ENCODE measurements at places on chromosomes 11 and 22. TPM values are rescaled to one million over a fixed set of nuclear protein-coding genes. Genes with fewer than 3 reads are reported as not detected.

The C22orf42 gene
- 9.2 TPM for polyA plus RNA-seq

The OR51B5 gene
- not detected for polyA plus RNA-seq

The TMEM218 gene
- 27.1 TPM for polyA plus RNA-seq

The PRODH gene
- 1.7 TPM for polyA plus RNA-seq

The FIBIN gene
- 1.3 TPM for polyA plus RNA-seq

The KRTAP5-1 gene
- not detected for polyA plus RNA-seq

The RPS3 gene
- polyA plus RNA-seq: 1,382 TPM

The FGF3 gene
- polyA plus RNA-seq: not detected

The TTLL12 gene
- 13.7 TPM for polyA plus RNA-seq

The LRRC56 gene
- polyA plus RNA-seq: 5.4 TPM

The OR51B2 gene
- not detected for polyA plus RNA-seq

The KRTAP5-8 gene
- not detected for polyA plus RNA-seq

The TNNI2 gene
- polyA plus RNA-seq: 28.9 TPM

The CTSW gene
- polyA plus RNA-seq: 0.65 TPM

The OR5B12 gene
- not detected for polyA plus RNA-seq

The PVALB gene
- not detected for polyA plus RNA-seq

The CST6 gene
- 0.80 TPM for polyA plus RNA-seq

The TRPC6 gene
- 0.19 TPM for polyA plus RNA-seq

The MEI1 gene
- 0.70 TPM for polyA plus RNA-seq

The CD6 gene
- 0.96 TPM for polyA plus RNA-seq

The SYT13 gene
- 30.9 TPM for polyA plus RNA-seq

The CHRM1 gene
- polyA plus RNA-seq: 0.19 TPM

DNA sequence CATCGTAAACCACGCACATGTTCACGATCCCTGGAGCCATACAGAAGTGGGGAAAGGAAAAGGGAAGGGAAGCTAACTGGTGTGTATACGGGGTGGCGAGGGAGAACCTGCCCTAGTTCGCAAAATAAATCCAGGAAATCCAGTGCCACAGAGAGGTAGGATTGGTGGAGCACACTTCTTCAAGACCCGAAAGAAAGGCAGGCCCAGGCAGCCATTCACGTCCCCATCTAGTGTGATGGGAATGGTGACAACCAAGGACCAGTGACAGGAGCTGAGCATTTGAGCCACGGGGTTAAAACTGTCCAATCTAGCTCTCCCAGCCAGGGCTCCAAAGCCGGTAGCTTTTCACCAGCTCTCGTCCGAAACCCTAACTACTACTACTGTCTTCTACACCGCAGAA, 53.7 kb downstream of the IGSF9B start:
- DNase-seq: no peak
- no peaks in the 10 kb centered on the region for H3K27me3 ChIP-seq
- H3K4me1 ChIP-seq: no peaks in the 10 kb centered on the region
- no peak overlapping the region for H3K4me3 ChIP-seq

GRCh38 chr11:36376888-36377758, 81.0 kb downstream of the PRR5L start:
- H3K27ac ChIP-seq: no peak overlapping the region
- no peak for DNase-seq
- peaks cover 16% of the 10 kb centered on the region for H3K4me1 ChIP-seq
- peak overlapping the region; percentile 30 for H3K4me3 ChIP-seq

GRCh38 chr11:66314186-66314501, 2.7 kb downstream of the CD248 start:
- no peak for DNase-seq
- H3K27ac ChIP-seq: no peak overlapping the region
- no peaks in the 10 kb centered on the region for H3K4me1 ChIP-seq
- no peaks in the 10 kb centered on the region for H3K27me3 ChIP-seq
- no peak overlapping the region for H3K4me3 ChIP-seq

DNA sequence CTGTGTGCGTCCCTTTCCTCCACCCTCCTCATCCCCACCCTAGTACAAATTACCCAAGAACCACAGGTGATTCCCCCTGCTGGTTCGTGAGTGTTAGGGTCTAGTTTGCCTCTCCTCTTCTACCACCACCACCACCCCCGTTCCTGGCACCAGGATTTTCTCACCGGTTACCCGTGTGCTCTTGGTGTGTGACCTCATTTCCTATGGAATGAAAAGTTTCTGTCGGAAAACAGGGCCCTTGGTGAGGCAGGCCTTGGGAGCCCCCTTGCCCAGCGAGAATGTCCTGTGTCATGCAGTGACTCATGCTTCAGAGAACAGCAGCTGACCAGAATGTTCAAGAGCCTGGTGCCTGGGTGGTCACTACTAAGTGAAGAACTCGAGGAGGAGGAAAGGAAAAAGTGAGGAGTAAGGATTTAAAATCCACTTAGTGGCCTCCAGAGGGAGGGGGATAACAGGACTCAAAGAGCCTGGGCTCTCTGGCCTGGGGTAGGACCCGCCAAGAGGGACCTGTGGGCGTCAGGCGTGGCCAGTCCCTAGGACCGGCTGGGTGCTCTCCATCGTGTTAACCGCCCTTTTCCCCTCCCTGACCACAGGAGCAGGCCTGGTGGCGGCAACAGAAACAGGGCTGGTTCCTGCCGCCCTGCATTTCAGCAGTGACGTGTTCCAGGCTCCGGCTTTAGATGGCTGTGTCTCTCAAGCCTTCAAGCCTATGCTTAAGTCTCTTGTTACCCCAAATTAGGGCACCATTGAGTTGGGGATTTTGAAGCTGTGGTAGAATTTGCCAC, 30.2 kb downstream of the C22orf31 start:
- H3K4me3 ChIP-seq: peak overlapping the region; percentile 44
- H3K27ac ChIP-seq: peak overlapping the region; percentile 77
- H3K27me3 ChIP-seq: no peaks in the 10 kb centered on the region
- H3K4me1 ChIP-seq: peaks cover 16% of the 10 kb centered on the region

- peaks cover 14% of the 10 kb centered on the region for H3K36me3 ChIP-seq
- H3K4me3 ChIP-seq: no peak overlapping the region
- no peak overlapping the region for H3K27ac ChIP-seq
- no peaks in the 10 kb centered on the region for H3K4me1 ChIP-seq
Observed at GRCh38 chr11:46761807-46762206, 42.8 kb downstream of the F2 start.

DNA sequence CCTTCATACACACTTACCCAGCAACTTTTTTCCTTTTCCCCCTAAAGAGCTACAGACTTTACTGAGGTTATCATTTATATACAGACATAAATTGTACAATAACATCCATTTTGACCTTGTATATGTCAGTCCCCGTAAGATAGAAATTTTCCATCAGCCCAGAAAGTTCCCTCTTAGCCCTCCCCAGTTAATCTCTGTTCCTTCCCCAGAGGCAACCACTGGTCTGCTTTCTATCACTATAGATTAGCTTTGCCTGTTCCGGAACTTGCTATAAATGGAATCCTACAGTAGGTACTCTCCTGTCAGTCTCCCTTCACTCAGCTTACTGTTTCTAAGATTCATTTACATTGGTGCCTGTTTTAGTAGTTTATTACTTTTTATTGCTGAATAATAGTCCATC, 54.9 kb downstream of the TSPAN18 start:
- no peaks in the 10 kb centered on the region for H3K27me3 ChIP-seq
- DNase-seq: no peak
- no peak overlapping the region for H3K4me3 ChIP-seq
- H3K27ac ChIP-seq: no peak overlapping the region

- DNase-seq: no peak
- H3K4me3 ChIP-seq: no peak overlapping the region
- no peaks in the 10 kb centered on the region for H3K27me3 ChIP-seq
- H3K36me3 ChIP-seq: no peaks in the 10 kb centered on the region
- no peak overlapping the region for H3K27ac ChIP-seq
Observed at GRCh38 chr11:114785820-114786219, 107.5 kb downstream of the NXPE2 start.

DNA sequence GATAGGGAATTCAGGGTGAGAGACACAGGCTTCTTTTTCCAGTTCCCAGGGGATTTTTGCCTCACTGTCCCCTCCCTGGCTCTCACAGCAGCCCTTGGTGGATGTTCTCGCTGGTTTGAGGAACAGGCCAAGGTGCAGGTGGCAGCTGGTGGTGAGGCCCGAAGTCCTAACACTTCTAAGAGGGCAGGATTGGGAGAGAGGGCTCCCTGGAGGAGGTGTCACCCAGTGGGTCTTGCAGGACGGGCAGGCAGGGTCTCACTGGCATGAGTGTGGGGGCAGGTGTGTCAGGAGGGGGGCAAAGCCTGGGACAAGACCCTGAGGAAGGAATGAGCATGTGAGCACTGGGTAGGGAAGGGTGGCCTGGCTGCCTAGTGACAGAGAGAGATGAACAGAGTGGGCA, 9.2 kb downstream of the ADORA2A start:
- H3K4me1 ChIP-seq: no peaks in the 10 kb centered on the region
- no peak overlapping the region for H3K4me3 ChIP-seq
- no peaks in the 10 kb centered on the region for H3K27me3 ChIP-seq
- no peak overlapping the region for H3K27ac ChIP-seq
- no peak for DNase-seq
- H3K36me3 ChIP-seq: no peaks in the 10 kb centered on the region

DNA sequence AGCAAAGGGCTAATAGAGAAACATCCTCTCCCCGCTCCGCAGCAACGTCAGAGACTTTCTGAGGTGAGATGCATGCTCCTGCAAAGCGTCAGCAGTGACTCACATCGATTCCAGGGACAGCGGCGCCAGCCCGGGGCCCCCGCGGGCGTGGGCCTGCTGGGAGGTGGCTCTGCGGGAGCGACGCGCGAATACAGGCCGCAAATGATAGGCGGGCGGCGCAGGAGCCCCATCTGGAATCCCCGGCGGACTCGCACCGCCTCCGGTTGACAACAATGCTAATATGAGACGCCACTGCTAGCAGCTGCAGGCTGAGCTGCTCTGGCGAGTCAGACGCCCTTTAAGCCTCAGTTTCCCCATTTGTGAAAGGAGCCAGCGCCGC, 557 bp downstream of the RANGAP1 start:
- H3K27me3 ChIP-seq: no peaks in the 10 kb centered on the region
- H3K4me1 ChIP-seq: peaks cover 19% of the 10 kb centered on the region
- peak overlapping the region; percentile 65 for H3K27ac ChIP-seq
- peak; percentile 70 for DNase-seq
- H3K4me3 ChIP-seq: peak overlapping the region; percentile 87

GRCh38 chr11:625636-626268, 997 bp upstream of the CDHR5 start:
- no peak overlapping the region for H3K27ac ChIP-seq
- no peaks in the 10 kb centered on the region for H3K4me1 ChIP-seq
- H3K27me3 ChIP-seq: no peaks in the 10 kb centered on the region
- no peak overlapping the region for H3K4me3 ChIP-seq
- DNase-seq: no peak
- no peaks in the 10 kb centered on the region for H3K36me3 ChIP-seq

DNA sequence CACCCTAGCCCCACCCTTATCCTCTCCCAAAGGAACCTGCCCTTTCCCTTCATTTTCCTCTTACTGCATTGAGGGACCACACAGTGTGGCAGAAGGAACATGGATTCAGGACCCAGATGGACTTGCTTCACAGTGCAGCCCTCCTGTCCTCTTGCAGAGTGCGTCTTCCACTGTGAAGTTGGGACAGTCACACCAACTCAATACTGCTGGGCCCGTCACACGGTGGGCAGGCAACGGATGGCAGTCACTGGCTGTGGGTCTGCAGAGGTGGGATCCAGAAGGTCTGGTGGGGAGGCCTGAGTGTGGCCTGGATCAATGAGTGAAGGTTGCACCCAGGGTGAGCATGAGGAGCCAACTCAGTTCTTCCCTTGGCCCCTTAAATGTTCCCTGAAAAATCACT, 129.9 kb upstream of the B3GAT1 start:
- H3K4me1 ChIP-seq: no peaks in the 10 kb centered on the region
- H3K27ac ChIP-seq: no peak overlapping the region
- no peak for DNase-seq
- no peaks in the 10 kb centered on the region for H3K36me3 ChIP-seq

DNA sequence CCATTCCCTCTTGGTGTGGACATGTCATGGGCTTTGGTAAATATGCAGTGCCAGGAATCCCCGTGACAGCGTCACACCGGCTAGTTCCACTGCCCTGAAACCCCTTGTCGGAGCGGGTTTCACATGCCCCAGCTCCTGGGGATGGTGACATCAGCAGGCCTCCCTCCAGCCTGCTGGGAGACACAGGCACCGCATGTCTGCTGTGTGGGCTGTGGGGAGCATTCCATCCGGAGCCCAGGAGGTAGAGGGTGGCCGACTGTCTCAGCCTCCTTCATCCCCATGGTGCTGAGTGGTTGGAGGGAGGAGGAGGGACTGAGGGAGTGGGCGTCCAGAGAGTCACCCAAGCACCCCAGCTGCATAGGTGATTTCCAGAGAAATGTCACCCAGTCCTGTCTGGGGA, 1161.1 kb downstream of the BRD1 start:
- no peak overlapping the region for H3K4me3 ChIP-seq
- DNase-seq: no peak
- H3K27ac ChIP-seq: no peak overlapping the region
- no peaks in the 10 kb centered on the region for H3K27me3 ChIP-seq
- H3K36me3 ChIP-seq: no peaks in the 10 kb centered on the region

- no peaks in the 10 kb centered on the region for H3K36me3 ChIP-seq
- no peaks in the 10 kb centered on the region for H3K27me3 ChIP-seq
- H3K4me1 ChIP-seq: no peaks in the 10 kb centered on the region
- H3K4me3 ChIP-seq: no peak overlapping the region
- no peak for DNase-seq
Observed at GRCh38 chr11:9629064-9629463, 34.8 kb upstream of the SWAP70 start.

All from pancreas (tissue), 10 donors.